Fibroblast of upper back skin (primary cell): ENCODE measurements at places on chromosomes 16 and 17.

GRCh38 chr17:15194859-15195277 is 70.3 kb downstream of the PMP22 start:
- DNase-seq, result peak; percentile 51

DNA sequence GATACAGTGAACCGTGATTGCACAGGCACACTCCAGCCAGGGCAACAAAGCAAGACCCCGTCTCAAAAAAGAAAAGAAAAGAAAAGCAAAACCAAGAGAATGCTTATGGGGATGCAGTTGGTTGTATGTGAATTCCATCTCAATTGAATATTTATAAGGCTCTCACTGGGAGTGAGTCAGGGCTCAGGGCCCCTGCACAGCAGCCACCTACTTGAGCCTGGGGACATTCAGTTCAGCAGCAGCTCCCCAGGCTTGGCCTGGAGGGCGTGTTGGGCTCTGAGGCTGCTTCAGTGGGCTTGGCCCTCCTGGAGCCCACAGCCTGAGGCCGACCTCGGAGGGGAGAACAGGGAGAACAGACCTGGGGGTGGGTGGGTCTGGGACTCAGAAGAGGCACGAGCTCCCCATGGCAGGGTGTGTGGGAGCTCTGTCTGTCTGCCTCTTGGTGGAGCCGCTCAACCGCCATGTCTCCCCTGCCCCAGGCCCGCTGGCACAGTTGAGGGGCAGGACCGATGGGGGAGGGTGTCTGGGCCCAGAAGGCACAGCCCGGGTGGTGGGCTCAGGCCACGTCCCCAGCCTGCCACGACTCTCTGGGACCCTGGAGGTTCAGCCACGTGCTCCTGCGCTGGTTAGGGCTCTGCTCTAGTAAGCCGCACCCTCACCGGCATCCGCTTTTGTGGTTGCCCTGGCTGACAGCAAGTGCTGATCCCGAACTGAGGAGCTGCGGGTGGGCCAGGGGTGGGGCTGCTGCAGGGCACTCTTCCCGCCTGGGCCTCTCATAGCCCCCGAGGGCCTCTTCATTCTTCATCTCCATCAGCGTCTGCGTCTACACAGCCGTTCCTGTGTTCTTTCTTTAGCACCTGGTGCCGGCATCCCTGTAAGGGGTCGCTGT is 24.8 kb downstream of the ZFPM1 start:
- no peak for DNase-seq

- DNase-seq, result no peak
Observed at GRCh38 chr16:28217326-28217725, 5.6 kb upstream of the XPO6 start.

- peak; percentile 60 for DNase-seq
Observed at GRCh38 chr17:42775534-42776098, 2.4 kb downstream of the VPS25 start.

- no peak for DNase-seq
Observed at GRCh38 chr16:61323456-61323855, 712.8 kb downstream of the CDH8 start.

- DNase-seq, result no peak
Observed at GRCh38 chr17:40363111-40363827, 1.3 kb downstream of the GJD3 start.

- DNase-seq, result no peak
Observed at GRCh38 chr17:17362540-17362930, 59.4 kb downstream of the NT5M start.

DNA sequence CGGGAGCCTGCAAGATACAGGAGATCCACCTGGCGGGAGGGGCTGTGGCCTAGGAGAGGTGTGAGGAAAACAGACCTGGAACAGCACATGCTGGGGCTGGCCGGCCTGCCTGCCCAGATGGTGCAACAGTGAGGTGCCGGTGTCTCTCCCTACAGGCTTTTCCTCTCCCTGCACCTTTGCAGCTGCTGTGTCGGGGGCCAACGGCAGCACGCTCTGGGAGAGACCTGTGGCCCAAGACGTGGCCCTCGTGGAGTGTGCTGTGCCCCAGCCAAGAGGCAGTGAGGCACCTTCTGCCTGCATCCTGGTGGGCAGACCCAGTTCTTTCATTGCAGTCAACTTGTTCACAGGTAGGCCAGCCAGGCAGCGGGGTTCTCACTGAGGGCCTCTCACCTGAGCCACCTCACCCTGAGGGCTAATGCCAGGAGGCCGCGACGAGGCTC is 15.9 kb downstream of the RGS11 start:
- no peak for DNase-seq

GRCh38 chr17:51711581-51711980 is 446.9 kb downstream of the CA10 start:
- no peak for DNase-seq

DNA sequence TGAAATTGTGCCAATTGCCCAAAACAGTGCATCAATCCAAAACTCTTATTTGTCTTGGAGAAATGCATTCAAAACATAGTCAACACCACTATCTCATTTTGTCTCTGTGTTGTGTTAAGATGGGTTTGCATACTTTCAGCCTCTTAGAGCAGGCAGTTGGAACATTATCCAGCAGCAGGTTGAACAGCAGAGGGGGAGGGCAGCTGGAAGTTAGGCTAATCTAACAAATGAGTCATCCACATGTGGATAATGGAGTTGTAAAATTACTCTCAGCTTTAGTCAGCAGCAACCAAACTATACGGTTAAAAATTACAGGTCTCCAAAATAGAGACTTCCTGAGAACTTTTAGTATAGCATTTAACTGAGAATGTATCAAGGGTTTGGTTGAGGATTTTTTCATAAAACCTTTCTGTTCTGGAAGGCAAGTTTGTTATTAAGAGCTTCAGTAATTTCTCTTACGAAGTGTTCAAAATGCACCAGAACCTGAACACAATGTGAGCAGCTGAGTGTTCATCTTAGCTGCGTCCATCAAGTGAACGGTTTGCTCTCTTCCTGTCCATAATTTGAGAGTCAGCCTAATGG is 46.3 kb downstream of the PRKCA start:
- DNase-seq, result peak; percentile 77

DNA sequence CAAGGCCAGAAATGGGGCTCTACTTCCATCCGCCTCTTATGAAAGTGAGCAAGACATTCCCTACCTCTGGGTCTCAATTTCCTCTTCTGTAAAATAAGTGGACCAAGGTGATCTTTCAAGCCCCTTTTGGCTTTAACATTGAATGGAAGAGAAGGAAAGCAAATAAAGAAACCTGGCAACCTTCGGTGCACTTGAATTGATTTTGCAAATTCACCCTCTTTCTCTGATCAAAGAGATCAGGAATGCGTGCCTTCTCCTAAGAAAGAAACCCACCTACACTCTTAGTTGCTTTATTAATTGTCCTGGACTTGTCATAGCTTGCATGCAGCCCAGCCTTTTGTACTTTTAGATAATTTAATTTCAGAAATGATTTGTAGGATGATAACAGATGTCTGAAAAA is 3.0 kb downstream of the MSI2 start:
- no peak for DNase-seq

- DNase-seq, result peak; percentile 28
Observed at GRCh38 chr17:80673152-80673920, 128.7 kb downstream of the RPTOR start.

GRCh38 chr17:68909066-68909465 is 46.1 kb downstream of the ABCA8 start:
- peak; percentile 90 for DNase-seq

- DNase-seq, result no peak
Observed at GRCh38 chr16:47699106-47699505, 238.0 kb downstream of the PHKB start.

DNA sequence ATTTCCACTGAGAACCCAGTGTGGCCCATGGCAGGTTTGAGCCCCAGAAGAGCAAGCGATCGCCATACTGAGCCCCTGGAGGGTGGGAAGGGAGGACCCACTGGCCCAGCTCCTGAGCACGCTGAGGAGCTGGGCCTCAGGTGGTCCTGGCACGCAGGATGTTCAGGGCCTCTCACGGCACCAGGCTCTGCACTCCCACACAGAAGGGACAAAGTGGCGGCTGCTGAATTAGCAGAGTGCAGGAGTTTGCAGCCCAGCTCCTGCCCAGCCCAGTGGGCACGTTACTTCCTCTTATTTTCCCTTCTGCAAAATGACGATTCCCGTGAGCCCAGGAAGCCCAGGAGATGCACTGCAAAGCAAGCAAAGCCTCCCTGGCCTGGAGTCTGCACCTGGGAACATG is 42.3 kb upstream of the MTSS2 start:
- DNase-seq, result no peak

DNA sequence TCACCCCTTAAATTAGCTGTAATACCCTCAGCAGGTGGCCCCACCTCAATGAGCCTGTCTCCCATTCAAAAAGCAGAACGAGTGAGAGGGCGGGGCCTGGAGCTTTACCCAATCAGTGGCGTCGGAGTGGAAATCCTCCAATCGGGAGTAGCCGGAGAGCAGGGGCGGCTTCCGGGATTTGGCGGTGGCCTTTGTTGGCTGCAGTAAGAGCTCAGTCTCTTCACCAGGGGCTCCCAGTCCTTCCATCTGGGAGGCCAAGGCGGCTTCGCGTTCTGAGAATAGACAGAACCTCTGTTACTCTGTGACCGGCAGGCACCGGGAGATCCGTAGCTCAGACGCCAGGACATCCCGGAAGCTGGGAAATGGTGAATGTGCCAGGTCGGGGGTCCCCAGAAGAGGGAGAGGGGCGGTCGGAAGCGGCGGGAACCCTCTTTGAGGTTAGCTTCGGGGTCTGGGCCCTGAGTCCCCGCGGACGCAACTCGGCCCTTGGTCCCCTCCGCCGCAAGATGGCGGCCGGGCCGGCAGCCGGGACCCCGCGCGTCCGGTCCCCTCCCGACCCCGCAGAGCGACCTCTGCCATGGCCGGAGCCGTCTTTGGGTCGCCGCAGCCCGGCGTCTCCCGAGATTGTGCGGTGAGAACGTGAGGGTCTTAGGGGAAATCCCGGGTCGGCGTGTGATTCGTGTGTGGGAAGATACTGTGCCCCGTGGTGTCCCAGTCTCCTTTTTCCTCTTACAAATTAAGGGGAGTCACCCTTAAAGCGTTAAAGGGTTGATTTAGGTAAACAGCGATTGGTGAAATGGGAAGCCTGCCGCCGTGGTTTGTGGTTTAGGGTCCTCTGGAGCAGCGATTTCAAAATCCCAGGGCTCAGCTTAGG is 160.3 kb upstream of the ZNF267 start:
- peak; percentile 93 for DNase-seq

DNA sequence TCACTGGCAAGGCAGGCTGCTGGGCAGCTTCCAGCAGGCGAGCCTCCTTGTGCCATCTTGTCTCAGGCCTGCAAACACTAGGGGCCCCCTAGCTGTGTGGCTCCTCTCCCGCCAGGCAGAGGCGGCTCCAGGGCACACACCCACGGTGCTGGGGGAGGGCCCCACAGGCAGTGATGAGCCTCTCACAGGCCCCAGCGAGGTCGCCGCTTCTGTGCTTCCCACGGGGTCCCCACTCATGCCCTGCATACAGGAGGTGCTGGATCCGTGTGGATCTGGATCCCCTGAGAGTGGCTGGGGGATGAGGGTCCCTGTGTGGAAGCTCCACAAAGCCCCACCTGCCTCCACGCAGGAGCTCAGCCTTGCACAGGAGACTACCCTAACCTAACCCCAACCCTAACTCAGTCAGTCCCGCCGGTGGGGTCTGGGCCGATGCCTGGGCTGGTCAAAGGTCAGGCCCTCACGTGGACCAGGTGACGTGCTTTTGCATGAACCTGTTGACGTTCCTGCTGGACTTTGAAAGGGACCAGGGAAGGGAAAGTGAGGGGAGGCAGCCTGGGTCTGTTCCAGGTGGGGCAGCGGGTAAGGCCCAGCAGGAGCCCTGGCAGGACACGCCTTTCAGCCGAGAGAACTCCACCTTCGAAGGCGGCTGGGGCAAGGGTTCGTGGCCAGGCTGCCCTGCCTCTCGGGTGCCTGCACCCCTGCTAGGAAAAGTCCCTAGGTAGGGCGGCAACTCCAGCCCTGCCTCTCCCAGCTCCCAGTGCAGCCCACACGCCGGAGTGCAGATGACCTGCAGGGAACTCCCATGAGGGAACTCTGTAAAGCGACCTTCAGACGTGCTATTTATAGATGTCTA is 5.2 kb downstream of the SECTM1 start:
- no peak for DNase-seq

- DNase-seq, result no peak
Observed at GRCh38 chr17:19295473-19296135, 58.4 kb downstream of the EPN2 start.

DNA sequence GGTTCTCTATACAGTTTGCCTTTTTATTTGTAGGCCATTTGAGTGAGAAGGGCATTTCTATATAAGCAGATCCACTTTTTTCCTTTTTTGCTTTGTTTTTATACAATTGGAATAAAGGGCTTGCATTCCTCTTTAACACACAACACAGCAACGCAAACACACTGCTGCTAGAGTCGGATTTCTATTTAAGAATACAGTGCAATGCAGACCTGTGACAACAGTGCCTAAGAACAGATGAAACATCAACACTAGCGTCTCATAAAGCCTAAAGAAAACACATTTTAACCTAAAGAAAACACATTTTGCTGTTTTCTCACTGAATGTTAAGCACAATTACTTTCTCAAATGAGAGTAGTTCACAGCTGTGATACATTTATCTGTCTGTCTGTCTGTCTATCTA is 1141.1 kb downstream of the CDH11 start:
- DNase-seq, result no peak

DNA sequence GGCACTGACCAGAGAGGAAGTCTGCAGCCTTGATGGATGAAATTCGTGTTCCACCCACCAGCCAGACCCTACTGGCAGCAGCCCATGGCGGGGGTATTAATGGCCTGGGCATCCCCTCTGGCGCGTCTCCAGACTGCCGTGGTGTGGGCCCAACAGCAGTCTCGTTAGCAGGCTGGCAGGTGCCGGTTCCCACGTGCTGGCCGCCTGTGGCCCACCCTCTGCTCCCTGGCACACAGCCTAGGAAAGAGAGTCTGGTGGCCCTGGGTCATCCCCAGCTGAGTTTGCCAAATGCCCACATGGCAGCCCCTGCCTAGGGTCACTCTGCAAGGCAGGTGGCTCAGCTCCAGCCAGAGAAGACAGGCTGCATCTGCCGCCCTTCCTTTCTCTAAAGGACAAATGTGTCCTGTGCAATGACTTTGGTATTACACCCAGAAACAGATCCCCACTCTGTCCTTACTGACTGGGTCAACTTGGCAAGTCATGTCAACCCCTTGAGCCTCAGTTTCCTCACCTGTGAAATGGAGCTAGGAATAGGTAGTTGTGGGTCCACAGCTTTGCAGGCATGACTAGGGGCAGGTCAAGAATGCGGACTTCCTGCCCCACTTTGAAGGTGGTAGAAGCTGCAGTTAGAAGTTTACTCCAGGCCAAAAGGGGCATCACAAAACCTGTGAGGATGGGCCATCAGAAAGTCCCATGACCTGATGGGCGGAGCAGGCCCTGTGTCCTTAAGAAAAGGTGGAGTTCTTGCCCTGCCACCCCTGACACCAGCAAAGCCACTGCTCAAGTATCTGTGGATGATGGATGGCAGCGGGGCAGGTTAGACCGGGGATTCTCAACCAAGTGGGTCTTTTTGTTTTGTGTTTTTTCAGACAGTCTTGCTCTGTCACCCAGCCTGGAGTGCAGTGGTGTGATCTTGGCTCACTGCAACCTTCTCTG is 76.6 kb downstream of the ABCC6 start:
- no peak for DNase-seq
